ENCODE measurements at places on chromosomes 12 and 14. TPM values are rescaled to one million over a fixed set of nuclear protein-coding genes. Genes with fewer than 3 reads are reported as not detected.

DNA sequence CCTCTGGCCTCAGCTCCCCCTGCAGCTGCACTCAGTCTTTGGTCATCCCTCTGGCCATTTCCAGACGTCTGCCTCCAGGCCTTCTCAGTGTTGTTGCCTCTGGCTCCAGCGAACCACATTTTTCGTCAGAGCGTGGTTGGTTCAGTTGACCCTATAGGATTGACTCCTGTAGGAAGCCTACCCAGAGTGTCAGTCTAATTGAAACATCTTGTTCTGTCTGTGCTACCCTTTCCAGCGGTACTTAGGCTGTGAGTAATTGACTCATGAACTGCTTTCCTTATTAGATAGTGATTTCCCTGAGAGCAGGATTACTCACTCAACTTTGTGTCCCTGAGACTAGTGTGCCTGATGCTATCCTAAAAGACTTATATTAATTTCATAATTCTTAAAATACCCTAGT lies 373.2 kb downstream of the ATP23 start:
- no peak for DNase-seq

- peak; percentile 95 for DNase-seq
These were observed 44.4 kb upstream of the GSG1 start for GRCh38 chr12:13147688-13148484.

DNA sequence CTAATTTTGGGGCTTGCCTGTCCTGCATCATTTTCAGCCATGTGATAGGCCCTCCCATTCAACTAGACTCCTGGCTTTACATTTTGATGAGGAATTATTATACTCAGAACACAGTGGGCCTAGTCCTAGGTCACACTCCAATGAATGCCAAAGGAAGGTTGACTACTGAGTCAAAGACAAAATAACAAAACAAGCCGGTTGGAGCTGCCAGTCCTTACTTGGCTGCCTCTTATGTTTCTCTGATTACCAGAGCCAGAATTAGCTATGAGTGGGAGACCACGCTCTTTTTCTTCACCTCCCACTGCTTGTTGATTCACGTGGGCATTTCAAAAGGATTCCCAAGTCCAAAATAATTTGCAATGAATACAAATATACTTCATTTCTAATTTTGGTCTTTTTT lies 78.1 kb upstream of the USP44 start:
- no peak for DNase-seq

The SLCO1C1 gene
- polyA plus RNA-seq = 0.05 TPM

The FGFR1OP2 gene
- polyA plus RNA-seq = 32.8 TPM

- no peak for DNase-seq
These were observed 368.9 kb upstream of the RPL10L start for GRCh38 chr14:47020500-47020899.

The MYF5 gene
- not detected for polyA plus RNA-seq

GRCh38 chr12:106332536-106332935 lies 25.0 kb upstream of the POLR3B start:
- no peak for DNase-seq

DNA sequence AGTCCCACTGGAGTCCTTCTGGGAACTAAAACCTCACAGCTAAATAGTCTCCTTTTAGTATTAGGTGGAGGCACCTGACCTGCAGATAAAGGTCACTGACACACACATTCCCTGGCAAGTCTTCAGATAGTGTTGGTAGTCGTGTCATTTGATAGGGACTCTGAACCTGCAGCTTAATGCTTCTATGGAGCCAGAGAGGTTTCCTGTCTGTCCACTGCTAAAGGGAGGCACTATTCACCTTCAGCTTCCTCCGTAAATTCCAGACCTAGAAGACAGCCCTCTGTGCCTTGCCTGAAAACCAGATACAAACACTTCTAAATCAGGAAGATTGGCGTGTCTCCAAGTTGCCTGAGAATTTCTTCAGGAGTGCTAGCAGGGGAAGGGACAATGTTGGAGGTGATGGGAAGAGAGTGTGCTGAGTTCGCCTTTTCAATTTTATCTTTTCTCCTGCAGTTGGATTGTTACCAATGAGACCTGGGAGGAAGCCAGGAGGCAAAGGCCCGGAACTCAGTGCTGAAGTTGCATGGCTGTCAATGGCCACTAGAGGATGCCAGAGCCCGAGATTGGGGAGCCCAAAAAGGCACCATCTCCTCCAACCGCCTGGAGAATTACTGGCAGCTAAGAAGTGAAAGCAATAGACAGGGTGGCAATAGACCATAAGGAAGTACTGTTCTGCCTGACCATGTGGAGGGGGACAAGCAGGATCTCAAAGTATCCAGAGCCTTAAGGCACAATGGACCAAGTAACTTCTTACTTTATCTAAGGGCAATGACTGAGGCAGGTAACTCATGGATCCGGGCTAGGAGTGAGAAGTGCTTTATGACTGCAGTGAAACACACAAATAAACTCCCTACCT lies 81.6 kb upstream of the SCAF11 start:
- peak; percentile 69 for DNase-seq

The TC2N gene
- 23.4 TPM for polyA plus RNA-seq

DNA sequence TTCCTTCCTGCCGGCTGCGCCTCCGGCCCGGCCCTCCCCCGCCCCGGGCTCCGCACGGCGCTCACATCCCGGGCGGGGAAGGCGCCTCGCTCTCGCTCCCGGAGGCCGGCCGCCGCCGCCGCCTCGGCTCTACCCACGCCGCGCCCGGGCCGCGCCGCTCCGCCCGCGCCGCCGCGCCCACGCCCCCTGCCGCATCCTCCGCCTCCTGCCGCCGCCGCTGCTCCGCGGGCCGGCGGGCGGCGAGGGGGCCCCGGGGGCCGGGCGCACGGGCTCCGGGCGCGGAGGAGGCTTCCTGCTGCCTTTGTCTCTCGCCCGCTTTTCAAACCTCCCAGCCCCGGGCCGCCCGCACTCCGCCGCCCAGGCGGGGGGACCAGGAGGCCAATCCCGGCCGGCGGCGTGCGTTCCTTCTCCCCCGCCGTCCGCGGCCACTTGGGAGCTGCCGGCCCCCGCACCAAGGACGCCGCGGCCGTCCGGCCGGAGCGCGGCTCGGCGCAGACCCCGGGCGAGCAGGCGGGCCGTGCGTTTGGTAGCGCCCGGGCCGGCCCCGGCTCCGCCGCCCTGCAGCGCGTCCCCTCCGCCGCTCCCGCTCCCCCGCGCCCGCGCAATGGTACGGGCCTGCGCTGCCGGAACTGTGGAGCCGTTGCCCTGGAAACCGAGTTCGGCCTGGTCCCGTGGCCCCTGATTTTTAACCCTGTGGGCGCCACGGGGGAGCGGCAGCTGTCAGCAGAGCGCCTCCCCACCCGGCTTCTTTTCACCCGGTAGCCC lies at the start of gene FBXL14:
TSS of gene FBXL14 (minus strand) at position 321 of the 765 bp plus-strand sequence. CDS start 515 bp downstream, outside the sequence.
- peak; percentile 95 for DNase-seq

- no peak for DNase-seq
These were observed 85.4 kb upstream of the ETV6 start for GRCh38 chr12:11563785-11564739.

The KRT82 gene
- polyA plus RNA-seq = not detected

The NINJ2 gene
- polyA plus RNA-seq = 28.4 TPM

GRCh38 chr14:104080376-104081260 lies 4.9 kb upstream of the ASPG start:
- no peak for DNase-seq

DNA sequence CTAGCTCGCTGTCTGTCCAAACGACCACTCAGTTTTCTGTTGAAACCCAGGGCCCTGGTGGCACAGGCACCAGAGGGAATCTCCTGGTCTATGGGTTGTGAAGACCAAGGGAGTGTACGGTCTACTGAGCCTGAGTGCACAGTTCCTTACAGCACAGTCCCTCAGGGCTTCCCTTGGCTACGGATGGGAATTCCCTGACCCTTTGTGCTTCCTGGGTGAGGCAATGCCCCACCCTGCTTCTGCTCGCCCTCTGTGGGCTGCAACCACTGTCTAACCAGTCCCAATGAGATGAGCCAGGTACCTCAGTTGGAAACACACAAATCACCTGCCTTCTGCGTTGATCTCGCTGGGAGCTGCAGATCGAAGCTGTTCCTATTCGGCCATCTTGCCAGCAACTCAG lies 22.6 kb downstream of the GPHN start:
- DNase-seq = no peak

GRCh38 chr12:26188127-26188526 lies 7.2 kb upstream of the SSPN start:
- DNase-seq = no peak

- no peak for DNase-seq
These were observed 259.9 kb upstream of the GARIN6 start for GRCh38 chr12:99387661-99388060.

DNA sequence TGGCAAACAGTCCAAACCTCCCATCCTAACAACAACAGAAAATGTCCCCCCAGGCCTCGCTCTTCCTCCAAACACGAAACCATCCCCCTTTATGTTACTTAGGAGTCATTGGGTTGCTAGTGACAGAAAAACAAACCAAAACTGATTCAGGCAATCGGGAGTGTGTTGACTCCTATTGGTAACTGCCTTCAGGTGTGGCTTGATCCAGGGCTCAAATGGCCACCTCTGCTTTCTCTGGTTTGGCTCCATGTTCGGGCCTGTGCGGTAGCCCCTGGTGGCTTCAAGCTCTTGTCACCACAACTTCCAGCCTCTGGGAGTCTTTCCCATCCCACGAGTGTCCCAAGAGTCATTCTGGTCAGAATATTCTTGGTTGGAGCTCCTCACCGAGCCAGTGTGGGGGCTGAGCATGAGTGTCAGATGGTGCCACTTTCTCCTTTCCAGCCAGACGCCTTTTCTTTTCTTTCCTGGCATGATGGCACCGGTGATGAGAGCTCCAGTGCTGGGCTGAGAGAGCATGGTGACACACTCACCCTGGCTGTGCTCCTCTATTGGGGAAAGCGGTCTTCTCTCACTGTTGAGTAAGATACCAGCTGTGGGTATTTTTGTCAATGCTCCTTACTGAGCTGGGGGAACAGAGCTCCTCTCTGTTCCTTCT lies 38.6 kb downstream of the NOC4L start:
- DNase-seq = no peak

- DNase-seq = no peak
These were observed 96.3 kb downstream of the ST8SIA1 start for GRCh38 chr12:22238211-22238610.

The RAD51AP1 gene
- 3.0 TPM for polyA plus RNA-seq

- DNase-seq = no peak
These were observed 17.9 kb upstream of the TC2N start for GRCh38 chr14:91885113-91885712.

GRCh38 chr14:53493860-53494259 lies 340.7 kb upstream of the DDHD1 start:
- DNase-seq = no peak

- no peak for DNase-seq
These were observed 1191.6 kb upstream of the SEL1L start for GRCh38 chr14:82725213-82725612.

DNA sequence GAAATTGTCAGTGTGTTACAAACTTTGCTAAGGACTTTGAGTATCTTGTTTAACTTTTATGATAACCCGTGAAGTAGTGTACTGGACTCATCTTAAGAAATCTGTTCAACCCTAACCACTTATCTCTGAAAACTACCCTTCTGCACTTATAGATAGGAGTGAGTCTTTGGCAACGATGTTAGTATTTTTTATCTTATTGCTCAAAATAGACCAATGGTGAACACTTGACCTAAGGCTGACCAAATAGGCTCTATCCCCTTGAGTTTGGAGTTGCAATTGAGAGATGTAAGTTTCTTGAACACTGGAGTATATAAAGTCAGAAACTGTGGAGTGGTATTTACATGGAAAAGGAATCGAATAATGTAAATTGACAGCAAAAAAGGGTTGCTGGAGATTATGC lies 786.1 kb downstream of the TMTC2 start:
- DNase-seq = no peak

- DNase-seq = no peak
These were observed 14.9 kb downstream of the DCAF5 start for GRCh38 chr14:69137843-69138535.

The ACIN1 gene
- 76.3 TPM for polyA plus RNA-seq

DNA sequence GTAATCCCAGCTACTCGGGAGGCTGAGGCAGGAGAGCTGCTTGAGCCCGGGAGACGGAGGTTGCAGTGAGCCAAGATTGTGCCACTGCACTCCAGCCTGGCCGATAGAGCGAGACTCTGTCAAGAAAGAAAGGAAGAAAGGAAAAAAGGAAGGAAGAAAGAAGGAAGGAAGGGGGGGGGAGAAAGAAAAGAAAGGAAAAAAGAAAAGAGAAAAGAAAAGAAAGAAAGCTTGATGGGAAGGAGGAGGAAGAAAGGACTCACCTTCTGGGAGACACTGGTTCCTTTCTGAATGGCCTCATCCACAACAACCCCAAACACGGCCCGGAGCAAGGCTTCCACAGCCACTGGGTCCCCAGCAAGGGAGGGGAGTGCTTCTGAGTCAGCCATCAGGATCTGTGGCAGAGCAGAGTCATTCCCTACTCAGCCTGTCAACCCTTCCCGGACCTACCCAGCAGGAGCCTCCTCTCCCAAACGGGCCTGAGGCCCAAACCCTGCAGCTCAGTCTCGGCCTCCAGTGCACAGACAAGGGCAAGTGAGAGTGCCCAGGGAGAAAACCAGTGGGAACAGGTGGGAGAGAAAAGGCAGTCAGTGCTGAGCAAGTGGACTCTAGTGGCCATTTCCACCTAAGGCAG lies 7.3 kb upstream of the ZNF740 start:
- no peak for DNase-seq

- no peak for DNase-seq
These were observed 110.0 kb upstream of the RESF1 start for GRCh38 chr12:31849090-31849687.

All from lung (tissue), 17 donors.